ENCODE measurements at places on chromosomes 5 and 9.
A peak's percentile ranks its signal among the peaks of the same experiment; 100 is the strongest.

GRCh38 chr9:127545196-127546124 lies 66.6 kb upstream of the STXBP1 start:
- DNase-seq, result peak; percentile 72

GRCh38 chr5:170860818-170861666 lies 776 bp upstream of the RANBP17 start:
- DNase-seq, result no peak

DNA sequence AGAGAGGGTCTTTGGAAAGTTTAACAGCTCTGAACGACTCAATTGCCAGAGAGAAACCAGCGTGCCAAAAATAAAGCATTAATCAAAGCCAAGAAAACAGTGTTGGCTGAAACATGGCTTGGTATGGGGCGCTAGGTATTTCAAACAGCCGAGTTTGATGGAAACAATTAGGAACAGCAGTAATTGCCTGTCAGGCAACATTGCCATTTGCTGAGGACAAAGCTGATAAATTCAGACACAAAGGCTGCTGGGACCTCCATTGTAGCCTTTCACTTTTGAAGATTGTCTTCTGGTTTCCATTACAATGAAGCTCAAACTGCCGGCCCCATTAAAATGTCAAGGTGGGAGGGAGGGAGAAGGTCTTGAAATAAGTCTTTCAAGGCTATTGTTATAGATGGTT lies 125.4 kb upstream of the SPDL1 start:
- no peak for DNase-seq

DNA sequence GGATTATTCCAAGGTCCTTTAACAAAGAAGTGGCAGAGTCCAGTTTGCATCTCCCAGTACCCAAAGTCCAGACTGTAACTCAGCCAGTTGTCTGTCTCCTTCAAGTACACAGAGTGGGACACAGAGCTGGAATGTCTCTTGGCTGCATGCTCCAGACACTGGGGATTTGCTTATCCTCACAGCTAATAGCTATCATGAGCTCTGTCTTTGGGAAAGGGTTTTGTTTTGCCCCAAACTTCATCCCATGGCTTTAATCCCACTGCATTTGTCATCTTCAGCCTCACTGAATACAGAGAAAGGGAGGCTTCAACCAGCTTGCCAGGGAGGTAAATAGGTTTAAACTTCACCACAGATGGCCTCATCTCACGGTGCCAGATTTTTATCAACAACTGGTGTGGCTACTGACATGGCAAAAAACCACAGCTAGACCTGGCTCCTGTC lies 412.2 kb upstream of the SLC24A2 start:
- DNase-seq, result no peak

GRCh38 chr5:4197151-4197550 lies 601.5 kb downstream of the IRX1 start:
- DNase-seq, result no peak

DNA sequence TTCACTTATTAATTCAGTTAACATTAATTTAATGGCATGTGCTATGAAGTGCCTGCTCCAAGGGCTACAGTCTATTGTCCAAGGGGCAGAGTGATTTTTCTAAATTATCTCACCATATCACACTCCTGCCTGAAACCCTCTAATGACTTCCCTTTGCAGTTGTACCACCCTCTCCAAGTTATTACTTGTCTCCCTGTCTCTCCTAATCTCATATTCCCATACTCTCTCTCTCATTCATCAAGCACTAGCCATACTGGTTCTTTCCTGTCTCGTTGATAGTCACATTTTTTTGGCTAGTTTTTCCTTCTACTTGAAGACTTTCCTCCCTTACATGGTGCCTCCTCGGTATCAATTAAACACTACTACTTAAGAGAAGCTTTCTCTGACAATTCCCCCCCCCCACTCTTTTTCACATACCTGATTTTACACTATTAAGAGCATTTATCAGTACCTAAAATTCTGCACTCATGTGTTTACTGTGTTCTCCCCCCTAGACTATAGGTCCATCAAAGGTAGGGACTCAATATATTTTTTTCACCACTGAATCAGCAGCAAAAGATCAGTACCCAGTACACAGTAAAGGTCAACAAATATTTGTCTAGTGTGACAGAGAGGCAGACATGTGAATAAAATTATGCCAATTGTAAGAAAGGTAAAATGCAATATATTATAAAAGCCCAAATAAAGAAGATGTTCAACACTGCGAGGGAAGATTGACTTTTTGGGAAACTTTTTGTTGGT lies 19.0 kb downstream of the RICTOR start:
- no peak for DNase-seq

DNA sequence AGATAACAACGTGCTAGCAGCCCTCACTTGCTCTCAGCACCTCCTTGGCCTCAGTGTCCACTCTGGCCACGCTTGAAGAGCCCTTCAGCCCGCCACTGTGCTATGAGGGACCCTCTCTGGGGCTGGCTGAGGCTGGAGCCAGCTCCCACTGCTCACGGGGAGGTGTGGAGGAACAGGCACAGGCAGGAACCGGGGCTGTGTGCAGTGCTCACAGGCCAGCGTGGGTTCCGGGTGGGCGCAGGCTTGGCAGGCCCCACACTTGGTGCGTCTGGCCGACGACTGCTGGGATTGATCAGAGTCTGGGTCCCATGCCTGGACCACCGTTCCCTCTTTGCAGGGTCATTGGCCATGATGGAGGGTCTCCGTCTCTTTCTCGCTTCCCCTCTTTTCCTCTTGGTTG lies 194.3 kb upstream of the GRAMD2B start:
- no peak for DNase-seq

DNA sequence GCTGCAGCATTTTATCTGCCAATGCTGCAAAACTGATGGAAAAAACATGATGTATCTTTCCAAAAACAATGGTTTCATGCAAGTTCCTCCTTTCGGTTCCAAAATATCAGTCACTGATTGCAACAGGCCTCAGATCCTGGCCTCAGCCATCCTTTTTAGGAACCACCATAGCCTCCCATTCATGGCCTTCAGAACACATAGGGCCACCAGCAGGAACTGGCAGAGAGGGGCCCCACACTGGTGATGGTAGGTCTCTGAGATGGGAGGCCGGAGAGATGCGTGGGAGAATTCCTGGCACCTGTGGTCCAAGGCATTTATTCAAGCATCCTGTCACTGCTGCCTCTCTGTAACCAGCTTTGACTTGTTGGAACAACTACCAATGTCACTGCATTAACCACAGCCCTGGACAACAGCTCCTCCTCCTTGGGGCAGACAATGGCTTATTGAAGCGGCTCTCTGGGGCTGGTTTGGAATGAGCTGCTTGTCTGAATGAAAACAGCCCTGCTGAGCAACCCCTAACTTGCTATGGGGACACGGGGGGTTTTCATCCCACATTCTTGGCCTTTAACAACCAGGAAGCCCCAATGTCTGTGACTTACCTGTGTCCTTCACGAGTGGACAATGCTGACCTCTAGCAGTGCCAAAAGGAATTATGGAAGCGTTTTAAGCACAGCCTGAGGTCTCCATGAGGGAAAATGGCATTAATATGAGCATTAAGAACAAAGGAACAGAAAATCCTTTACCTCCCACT lies 108.1 kb downstream of the LHFPL2 start:
- DNase-seq, result peak; percentile 54

DNA sequence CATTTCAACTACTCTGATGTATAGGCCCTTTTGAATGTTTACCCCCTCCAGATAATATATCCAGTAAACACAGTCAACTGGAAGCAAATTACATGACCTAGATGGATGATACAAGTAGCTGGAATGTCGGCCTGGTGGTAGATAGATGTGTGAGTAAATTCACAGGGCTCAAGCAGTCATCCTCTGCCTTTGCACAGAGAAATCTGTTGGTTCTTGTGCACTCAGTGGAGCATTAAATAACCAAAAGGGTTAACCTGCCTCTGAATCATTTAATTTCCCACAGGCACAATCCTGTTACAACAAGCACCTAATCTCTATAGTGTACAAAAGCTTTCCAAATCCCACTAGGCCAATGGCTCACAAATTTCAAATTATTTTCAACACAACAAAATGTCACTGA lies 668.3 kb downstream of the DNAH5 start:
- no peak for DNase-seq

GRCh38 chr5:115516372-115516771 lies 28.2 kb downstream of the FEM1C start:
- no peak for DNase-seq

- DNase-seq, result peak; percentile 26
Observed at GRCh38 chr9:125119643-125120286, 23.6 kb downstream of the SCAI start.

DNA sequence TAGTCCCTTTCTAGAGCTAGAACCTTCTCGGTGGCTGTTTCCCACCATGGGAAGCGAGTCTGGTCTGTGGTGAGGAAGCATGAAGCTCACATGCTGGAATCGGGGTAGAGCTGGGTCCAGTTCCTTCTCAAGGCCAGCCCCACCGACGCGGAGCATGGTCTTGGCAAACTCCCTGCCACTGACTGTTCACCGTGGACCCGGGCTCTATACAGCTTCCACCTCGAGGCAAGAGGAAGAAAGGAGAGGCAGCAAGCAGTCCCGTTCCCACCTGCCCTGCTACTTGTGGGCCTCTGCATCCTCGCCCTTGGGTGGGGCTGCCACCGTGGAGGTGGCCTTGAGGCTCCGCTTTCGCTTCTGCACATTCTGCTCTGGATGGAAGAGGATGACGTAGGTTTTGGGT lies 13.7 kb downstream of the GRM6 start:
- no peak for DNase-seq

- no peak for DNase-seq
Observed at GRCh38 chr5:168477060-168477459, 9.2 kb upstream of the RARS1 start.

DNA sequence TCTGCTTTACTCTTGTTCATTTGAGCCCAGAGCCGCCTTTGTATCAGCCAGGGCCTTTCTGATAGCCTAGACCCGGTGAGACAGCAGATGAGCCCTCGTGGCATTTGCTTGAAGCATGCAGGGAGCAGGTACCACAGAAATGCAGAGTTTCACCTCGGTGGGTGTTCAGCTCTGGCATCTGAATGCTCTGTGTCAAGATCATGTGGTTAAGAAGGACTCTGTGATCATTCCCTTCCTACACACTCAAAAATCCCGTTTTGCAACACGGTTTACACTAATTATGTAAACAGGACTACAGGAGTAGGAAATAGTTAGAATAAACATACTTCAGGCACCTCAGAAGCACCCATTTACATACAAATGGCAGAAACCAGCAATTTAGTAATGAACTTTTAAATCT lies 67.2 kb downstream of the MVB12B start:
- DNase-seq, result no peak

DNA sequence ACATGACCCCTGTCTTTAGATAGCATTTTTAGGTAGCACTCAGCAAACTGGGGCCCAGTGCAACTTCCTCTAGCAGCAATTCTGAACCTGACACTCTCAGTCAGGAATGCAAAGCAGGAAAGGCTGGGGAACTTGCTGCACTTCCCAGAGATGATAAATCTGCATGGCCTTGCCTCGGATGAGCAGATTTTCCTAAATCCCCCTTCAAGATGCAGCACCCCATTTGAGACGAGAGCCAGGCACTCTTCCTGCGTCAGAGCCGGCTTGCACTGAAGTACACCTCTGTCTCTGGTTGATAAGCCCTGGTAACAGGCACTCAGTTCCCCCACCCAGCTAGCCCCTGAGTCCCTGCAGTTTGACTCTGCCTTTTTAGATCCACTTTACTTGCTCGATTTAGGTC lies 296.7 kb upstream of the PANK3 start:
- DNase-seq, result no peak

- DNase-seq, result no peak
Observed at GRCh38 chr5:151125421-151125820, 32.2 kb downstream of the ANXA6 start.

- DNase-seq, result no peak
Observed at GRCh38 chr5:5652181-5652580, 229.7 kb downstream of the ICE1 start.

DNA sequence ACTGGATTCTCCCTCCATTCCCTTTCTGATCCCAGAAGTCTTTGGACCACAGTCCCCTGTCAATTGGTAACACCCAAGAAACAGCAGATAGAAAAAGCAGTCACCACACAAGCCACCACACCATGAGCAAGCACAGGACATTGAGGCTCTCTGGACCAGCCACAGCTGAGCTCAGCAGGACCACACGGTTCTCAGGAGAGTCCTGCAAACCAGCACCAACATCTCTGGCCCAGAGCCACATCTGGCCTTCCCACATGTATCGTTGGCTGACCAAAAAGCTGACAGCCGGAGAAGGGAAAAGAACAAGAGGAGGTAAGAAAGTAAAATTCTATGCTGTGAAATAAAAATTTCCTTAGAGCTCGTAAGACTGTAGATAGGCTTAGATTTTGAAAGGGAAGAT lies 56.7 kb downstream of the KLHL3 start:
- DNase-seq, result no peak

GRCh38 chr9:31823365-31823764 lies 561.1 kb upstream of the ACO1 start:
- no peak for DNase-seq

GRCh38 chr5:57839437-57840079 lies 356.9 kb upstream of the ACTBL2 start:
- DNase-seq, result no peak
